Epithelial cell of proximal tubule (primary cell): ENCODE measurements at places on chromosomes 6 and 20. TPM values are rescaled to one million over a fixed set of nuclear protein-coding genes. Genes with fewer than 3 reads are reported as not detected.

The HLA-DQA1 gene
- not detected in 2 replicates for total RNA-seq

The LHFPL5 gene
- total RNA-seq, result 0.12 TPM in 1 of 2 replicates, not detected in the other

The HMGN4 gene
- 60.4 and 94.7 TPM in 2 replicates for total RNA-seq

The SLC24A3 gene
- not detected in 2 replicates for total RNA-seq

The ASIP gene
- total RNA-seq, result not detected in 2 replicates
